ENCODE measurements at places on chromosomes 16 and 17.

DNA sequence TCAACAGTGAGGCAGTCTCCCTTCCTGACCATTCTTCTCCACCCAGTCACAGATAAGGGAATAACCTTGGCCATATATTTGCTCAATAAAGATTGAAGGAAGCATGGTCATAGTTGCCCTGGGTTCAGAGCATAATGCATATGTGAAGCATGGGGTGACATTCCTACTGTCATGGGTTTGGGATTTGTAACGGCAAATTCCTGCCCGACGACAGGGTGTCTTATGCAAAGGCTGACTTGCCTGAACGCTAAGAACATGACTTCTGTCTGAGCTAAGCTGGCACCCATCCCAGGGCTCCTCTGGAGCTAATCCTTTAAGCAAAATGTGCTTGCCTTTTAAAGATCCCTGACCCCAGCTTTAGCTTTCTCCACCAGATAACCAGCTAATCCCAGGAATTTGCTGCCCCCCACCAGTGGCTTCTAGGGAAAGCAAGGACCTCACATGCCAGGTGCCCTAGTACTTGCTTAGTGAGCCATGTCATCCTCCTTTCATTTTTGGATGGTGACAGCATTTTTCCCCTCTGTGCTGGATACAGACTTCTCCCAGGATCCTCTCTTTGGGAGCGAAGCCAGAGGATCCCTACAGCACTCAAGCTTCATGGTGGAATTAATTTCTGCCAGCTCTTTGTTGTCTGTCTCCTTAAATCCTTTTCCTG is 11.7 kb downstream of the SLC7A6OS start:
- peak; percentile 54 for DNase-seq

DNA sequence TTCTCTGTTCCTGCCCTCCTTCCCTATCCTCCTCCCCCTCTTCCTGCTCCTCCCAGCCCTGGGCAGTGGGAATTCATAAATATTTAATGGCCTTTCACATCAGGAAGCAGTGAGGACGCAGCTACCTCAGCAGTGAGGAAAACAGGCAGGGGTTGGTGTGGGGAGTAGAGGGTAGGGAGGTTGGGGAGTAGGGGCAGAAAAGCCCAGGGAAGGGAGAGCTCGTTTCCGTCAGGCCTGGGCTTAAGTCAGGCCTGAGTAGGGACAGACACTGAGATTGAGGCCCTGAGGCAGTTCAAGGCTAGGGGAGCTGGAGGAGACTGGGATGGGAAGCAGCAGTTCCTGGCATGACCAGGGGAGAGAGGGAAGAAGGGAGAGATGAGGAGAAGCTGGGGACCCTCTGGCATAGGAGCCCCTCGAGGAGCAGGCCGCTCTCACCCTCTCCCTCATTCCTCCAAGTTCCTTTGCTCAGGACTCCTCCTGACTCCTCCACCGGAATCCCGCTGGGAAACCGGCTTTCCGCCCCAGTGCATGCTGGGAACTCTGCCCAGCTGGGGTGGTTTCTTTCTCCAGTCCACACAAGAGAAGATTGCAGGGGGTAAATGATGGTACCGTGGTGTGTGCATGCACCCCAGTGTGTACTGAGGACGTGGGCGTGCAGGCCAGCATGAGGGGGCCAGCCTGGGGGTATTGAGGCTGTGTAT is 6.2 kb downstream of the SAMD14 start:
- DNase-seq: no peak

GRCh38 chr16:58591083-58591482 is 38.5 kb downstream of the CNOT1 start:
- no peak for DNase-seq

DNA sequence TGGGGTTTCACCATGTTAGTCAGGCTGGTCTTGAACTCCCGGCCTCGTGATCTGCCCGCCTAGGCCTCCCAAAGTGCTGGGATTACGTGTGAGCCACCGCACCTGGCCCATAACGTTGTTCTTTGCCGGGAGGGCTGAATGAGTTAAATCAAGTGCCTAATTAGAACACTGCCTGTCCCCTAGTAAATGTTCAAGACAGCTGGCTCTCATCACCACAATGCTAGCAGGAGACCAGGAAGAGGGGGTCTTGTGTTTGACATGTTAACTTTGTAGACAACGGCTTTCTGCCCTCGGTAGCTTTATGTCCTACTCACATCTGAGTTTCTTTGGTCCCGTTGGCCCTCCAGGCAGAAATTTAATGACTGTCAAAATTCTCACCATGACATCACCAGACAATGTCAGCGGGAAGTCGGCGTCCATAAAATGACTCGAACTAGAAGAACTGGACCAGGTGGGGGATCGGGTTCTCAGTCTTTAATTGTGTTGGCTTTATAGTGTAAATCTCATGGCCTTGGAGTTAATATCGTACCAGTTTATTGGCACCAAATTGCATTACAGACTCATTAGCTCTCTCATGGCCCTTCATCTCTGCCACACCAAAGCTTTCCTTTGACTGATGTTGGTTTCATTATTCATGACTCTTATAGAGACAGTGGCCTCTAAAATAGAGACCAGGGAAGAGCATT is 11.4 kb upstream of the ITPRIPL2 start:
- DNase-seq: no peak

GRCh38 chr17:62987136-62987535 is 21.1 kb downstream of the TANC2 start:
- no peak for DNase-seq

- DNase-seq: peak; percentile 47
Measured at GRCh38 chr17:705863-706262, 8.8 kb downstream of the VPS53 start.

DNA sequence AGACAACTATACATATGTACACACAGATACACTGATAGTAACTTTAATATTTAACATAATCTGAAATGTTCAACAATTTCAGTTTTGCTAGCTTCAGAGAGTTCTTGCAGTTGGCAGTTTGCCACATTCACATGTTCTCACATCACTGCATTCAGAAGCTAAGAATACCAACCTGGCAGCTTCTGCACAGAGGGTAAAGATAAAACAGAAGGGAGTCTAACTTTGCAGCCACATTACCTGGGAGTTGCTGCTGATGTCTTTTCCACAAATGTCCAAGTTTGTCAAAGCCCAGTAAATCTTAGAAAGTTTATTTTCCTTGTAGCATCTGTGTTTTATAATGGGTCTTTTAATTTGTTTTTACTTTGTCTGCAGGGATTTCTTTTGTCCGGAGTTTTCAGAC is 332.0 kb downstream of the BCAS3 start:
- peak; percentile 64 for DNase-seq

DNA sequence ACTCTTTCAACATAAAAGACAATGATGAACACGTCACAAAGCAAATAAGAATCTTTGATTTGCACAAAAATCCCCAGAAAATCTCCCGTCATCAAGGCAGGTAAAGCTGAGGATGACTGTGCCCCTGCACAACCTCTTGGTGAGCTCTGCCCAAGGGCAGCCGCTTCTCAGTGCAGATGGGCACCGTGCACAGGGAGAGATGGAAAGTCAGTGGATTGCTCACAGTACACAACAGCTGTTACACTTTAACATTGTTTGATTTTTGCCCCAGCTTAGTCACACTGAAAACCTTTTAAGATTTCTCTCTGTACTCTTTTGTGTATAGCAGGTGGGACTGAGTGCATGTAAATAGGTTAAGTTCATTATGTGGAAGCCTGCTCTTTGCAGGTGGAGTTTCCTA is 104.2 kb downstream of the CDK5R1 start:
- DNase-seq: no peak

GRCh38 chr16:27408012-27408601 is 6.1 kb downstream of the IL21R start:
- no peak for DNase-seq
